ENCODE measurements at places on chromosomes 12 and 14. TPM values are rescaled to one million over a fixed set of nuclear protein-coding genes. Genes with fewer than 3 reads are reported as not detected.

CHGA gene
- total RNA-seq: not detected

ZNF891 gene
- 2.4 TPM for total RNA-seq

PIWIL1 gene
- total RNA-seq: not detected

RNF212B gene
- not detected for total RNA-seq

DNA sequence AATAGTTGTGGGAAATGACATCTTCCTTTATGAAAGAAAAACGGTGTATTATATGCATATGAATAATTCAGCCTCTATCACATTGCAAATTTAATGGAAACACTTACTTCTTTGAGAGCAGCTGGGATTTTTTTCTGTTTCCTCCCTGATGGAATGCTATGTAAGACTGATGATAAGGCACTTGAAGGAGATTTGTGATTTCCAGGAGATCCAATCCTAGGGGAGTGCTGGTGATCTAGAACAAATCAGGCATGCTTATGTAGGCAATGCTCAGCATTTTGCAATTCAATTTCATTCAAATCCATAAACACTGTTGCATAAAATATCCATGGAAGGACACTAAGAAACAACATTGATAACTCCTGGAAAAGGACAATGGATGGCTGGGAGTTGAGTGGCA, 16.0 kb upstream of the NR2C1 start:
- DNase-seq: no peak

DNA sequence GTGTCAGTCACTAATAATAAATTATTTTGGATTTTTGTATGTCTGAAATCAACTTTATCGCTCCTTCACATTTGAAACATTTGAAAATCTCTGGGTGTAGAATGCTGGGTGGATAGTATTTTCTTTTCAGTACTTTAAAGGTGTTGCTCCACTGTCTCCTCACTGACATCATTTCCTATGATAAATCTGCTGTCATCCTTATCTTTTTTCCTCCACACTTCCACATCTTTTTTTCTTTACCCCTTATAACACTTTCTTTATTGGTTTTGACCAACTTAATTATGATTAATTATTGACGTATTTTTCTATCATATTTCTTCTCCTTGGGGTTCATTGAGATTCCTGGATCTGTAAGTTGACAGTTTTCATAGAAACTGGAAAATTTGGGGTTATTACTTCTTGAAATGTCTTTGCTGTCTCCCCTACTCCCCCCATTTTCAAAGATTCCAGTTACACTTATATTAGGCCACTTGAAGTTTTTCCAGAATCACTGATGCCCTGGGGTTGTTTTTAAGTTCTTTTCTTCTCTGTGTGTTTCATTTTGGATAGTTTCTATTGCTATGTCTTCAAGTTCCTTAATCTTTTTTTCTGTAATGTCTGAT, 177.5 kb upstream of the DIO3 start:
- DNase-seq: no peak

- DNase-seq: no peak
These were observed 174.2 kb downstream of the PPM1H start for GRCh38 chr12:62760779-62761178.
